Posterior cingulate gyrus (tissue), 11 donors: ENCODE measurements at places on chromosomes 3 and 15.

- DNase-seq: no peak
Measured at GRCh38 chr3:43249405-43249804, 36.9 kb upstream of the SNRK start.

DNA sequence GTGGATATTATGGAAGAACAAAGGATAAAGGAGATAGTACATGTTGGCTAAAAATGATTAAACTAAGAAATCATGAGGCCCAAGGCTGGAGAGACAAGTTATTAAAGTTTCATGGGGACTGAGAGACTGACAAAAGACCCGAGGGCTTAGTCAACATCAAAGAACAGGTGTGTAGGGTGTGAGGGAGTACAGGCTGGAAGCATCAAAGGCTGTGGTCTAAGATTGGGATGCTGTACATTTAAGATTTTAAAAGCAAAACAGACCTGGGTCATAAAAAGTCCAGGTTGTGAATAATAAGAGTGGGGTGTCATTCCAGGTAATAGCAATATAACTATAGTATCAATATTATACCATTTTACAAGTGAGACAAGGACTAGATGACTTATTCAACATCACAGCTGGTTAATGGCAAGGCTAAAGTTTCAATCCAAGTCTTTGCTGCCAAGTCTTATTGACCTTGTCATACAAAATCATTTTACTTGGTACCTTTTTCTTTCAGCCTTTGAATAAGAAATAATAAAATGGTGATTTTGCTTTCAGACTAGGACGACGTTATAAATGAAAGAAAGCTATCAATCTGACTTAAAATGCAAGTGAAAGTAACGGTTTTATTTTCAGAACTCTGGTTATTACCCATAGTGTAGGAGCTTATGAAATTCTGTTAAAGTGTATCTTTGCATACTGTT, 211.6 kb downstream of the TNIK start:
- no peak for DNase-seq

GRCh38 chr15:99051308-99051707, 43.7 kb upstream of the PGPEP1L start:
- no peak for DNase-seq

GRCh38 chr15:70274255-70274880, 176.7 kb upstream of the TLE3 start:
- no peak for DNase-seq

GRCh38 chr3:116020495-116020894, 397.2 kb downstream of the GAP43 start:
- DNase-seq: no peak
